SK-MEL-5 (cell line): ENCODE measurements at places on chromosomes 2 and 18.

GRCh38 chr18:70507970-70508369 is 219.1 kb downstream of the SOCS6 start:
- DNase-seq: no peak

DNA sequence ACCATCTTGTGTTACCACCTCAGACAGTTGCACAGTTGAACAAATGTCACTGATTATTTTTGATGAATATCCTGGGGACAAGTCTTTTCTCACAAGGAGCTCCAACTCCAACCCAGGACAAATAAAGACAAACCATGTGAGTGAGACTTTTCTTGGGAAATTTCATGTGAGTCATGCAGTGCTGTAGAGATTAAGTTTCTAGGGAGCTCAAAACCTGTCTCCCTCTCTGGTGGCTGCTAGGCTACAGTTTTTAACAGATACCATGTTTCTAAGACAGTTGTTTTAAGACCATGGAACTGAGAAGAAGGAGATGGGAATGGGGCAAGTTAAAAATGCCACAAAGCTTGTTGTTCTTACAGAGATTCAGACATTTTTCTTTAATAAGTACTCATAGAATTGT is 255.5 kb downstream of the RIT2 start:
- DNase-seq: no peak

GRCh38 chr2:112149194-112149593 is 11.0 kb downstream of the FBLN7 start:
- DNase-seq: no peak

- no peak for DNase-seq
These were observed 35.5 kb downstream of the SCN2A start for GRCh38 chr2:165274698-165275097.

GRCh38 chr2:10534514-10535250 is 86.6 kb upstream of the ODC1 start:
- DNase-seq: no peak

- no peak for DNase-seq
These were observed 4.2 kb upstream of the ZBTB7C start for GRCh38 chr18:48413342-48413741.
